Smooth muscle cell of the brain vasculature (primary cell): ENCODE measurements at places on chromosomes 2 and 18.

DNA sequence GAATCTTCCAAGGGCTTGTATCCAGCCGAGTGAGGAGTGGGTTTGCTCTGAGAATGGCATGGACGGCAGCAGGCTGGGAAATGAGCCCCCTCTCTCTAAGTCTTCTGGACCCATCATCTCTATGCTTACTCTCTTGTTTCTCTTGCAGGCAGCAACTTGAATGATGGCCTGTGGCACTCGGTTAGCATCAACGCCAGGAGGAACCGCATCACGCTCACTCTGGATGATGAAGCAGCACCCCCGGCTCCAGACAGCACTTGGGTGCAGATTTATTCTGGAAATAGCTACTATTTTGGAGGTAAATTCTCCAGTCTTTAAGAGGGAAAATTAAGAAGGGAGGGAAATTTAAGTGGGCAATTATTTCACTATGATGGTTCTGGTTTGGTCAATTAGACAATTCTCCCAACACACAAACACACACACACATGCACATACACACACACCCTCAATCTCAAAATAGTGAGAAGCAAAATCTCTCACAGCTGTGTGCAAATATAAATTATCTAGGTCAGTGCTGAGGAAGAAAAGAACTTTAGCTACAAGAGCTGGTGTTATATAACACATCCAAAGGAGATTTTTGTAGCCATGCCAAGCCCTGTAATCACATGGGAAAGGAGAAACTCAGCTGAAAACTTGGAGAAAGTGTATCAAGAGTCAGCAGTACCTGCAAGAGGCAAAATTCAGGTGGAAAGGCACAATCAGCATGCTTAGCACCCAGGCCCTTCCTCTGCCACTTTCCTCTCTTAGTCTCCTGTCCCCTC, 499.2 kb downstream of the CNTNAP5 start:
- DNase-seq = no peak

- DNase-seq = no peak
Measured at GRCh38 chr2:195044801-195045200, 612.2 kb upstream of the SLC39A10 start.

GRCh38 chr2:45432406-45432805, 178.7 kb downstream of the SRBD1 start:
- no peak for DNase-seq

DNA sequence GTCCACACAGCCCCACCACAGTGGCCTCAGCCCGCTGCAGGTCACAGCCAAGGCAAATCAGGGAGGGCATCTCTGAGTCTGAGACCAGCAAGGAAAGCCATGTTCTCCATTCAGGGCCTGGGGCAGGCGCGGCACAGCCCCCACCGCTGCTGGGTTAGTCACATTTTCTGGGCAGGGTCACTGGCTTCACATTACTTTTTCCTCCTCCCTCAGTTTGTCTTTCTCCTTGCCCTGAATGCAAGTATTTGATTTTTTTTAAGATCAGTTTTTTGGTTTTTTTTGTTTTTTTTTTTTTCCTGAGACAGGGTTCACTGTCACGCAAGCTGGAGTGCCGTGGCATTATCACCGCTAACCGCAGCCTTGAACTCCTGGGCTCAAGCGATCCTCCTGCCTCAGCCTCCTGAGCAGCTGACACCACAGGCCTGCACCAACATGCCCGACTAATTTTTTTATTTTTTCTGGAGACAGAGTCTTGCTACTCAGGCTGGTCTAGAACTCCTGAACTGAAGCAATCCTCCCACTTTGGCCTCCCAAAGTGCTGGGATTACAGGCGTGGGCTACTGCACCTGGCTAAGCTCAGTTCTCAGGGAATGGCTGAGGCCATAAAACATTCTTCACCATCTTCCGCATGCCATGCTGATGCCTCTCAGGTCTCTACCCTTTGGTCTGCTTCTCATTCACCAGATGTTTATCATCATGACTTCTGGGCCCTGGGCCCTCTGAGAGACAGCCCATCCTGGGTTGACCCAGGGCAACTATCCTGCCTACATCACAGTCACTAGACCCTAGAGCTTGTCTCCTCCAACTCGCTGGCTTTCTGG, 628 bp upstream of the CAPG start:
- no peak for DNase-seq

DNA sequence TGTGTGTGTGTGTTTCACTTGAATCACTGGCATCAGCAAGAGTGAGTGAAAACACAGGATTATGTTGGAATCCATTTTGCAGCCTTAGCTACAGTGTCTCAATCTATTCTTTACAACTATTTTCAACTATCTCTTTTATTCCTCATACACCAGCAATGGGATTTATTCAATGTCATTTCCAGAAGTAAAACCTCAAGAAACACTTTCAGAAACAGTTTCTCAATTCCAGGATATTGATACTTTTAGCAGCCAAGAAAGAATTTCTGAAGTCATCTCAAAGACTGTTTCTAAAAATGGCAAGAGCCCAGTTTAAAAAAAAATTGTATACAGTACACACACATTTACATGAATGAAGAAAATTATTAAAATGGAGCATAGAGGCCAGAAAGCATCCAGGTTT, 171.6 kb downstream of the FIGN start:
- DNase-seq = no peak

GRCh38 chr2:175005733-175006264, 618 bp upstream of the CHN1 start:
- no peak for DNase-seq
